ENCODE measurements at places on chromosomes 6 and 20.

- DNase-seq: no peak
Observed at GRCh38 chr6:16677458-16677857, 83.8 kb downstream of the ATXN1 start.

DNA sequence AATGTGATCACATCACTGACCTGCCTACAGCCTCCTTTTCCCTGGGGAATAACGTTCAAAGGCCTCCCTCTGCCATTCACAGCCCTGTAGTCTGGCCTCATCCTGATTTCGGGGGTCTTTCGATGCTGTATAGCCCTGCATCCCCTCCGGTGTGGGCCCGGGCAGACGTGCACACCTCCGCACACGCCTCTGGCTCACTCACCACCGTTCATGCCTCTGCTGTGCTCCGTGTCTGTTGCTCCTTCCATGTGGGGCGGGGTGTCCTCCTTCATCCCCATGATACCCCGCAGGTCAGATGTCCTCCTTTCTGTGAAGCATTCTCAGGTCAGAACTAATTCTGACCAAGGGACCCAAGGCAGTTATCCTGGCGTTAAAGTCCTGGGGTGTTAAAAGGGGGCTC, 13.8 kb upstream of the RBM38 start:
- DNase-seq: no peak

DNA sequence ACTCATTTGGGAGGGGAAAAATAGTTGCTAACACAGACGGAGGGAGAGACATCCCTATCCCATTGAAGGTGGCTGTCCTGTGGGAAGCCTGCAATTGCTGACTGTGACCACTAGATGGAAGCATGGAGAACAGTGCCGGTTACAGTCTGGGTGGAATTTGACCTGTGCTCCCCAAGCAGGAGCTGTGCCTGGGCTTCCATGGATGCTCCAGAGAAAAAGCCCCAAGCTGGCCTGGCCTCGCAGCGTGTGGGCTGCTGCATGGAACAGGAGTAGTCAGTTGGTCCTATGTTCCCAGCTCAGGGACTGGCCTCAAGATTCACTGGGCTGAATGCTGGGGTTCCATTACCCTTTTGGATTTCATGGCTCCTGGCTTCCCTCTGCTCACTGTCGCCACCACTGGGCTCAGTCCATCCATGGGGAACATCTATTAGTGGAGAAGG, 116.3 kb upstream of the CHD6 start:
- peak; percentile 43 for DNase-seq

- DNase-seq: peak; percentile 26
Observed at GRCh38 chr6:139839506-139840156, 465.2 kb upstream of the CITED2 start.

DNA sequence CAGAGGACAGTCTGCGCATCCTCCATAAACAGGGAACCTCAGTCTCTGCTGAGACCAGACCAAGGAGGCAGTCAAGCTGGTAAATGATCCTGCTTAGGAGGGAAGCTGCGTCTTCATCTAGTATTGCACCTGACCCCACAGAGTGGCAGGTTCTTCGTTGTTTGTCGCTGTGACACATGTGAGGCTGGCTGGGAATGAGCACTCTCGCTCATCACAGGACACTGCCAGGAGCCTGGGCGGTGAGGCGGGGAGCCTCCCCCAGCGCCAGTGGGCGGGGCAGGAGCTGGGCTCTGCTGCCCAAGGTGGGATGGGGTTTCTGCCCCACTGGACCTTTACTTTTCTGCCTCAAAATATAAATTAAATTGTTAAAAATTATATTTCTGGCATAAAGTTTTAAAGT, 48.4 kb upstream of the SYNDIG1 start:
- DNase-seq: no peak

DNA sequence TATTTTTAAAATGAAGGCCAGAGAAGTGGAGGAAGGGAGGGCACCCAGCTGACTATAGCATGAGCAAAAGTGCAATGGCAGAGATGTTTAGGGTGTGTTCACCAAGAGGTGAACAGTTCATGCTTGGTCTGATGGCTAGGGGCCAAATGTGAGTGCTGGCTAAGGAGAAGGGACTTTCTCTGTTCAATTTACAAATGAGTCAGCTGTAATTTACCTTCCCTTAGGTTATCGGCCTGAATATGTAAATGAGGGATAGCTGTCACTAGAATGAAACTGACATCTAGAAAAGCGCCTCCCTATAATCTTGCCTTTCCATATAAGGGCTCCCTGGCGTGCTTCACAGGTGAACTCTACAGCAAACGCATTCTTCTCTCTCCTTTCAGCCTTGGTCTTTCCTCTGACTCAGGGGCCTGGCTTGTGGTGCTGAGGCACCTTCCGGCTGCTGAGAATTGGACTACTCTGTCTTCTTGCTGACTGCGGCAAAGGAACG, 114.7 kb upstream of the BACH2 start:
- no peak for DNase-seq

GRCh38 chr20:38143646-38144554, 21.2 kb downstream of the TGM2 start:
- DNase-seq: peak; percentile 74

- no peak for DNase-seq
Observed at GRCh38 chr20:438571-439469, 23.5 kb downstream of the TBC1D20 start.

DNA sequence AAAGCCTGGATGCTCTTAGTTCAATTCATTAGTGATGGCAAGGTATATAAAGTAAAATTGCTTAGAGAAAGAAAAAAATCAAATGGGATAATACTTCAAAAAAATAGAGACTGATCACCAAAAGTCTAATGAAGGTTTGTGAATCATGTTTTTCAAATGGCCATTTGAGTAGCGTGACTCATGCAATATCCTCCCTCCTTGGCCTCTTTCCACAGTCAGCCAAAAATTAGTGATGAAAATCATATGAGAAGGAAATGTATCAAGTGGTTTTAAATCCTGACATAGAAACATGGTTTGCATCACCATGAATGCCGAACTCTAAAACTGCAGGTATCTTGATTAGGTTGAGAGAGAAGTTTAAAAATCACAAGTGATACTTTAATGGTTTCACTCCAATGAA, 1.2 kb upstream of the COL19A1 start:
- DNase-seq: peak; percentile 27

- DNase-seq: no peak
Observed at GRCh38 chr20:29741894-29742698, 1515.4 kb upstream of the DEFB115 start.

GRCh38 chr6:133595111-133595761, 293.7 kb upstream of the TCF21 start:
- DNase-seq: no peak

- no peak for DNase-seq
Observed at GRCh38 chr6:17355404-17355774, 38.0 kb upstream of the CAP2 start.

DNA sequence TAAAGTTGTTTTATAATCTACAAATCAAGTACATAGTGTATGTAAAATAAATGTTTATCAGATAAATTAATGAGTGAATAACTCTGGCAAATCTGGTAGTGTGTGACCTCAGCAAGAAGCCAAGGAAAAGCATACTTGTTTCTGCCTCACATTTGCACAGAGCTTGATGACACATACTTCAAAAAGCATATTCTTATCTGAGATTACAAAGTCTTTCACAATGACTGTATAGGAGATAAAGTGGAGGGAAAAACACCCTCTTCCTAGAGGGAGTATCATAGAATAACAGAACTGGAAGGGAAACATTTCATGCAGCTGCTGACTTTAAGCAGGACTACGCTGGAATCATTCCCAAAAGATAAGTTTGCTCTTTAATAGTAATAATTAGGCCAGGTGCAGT, 28.1 kb upstream of the AKAP7 start:
- peak; percentile 78 for DNase-seq

DNA sequence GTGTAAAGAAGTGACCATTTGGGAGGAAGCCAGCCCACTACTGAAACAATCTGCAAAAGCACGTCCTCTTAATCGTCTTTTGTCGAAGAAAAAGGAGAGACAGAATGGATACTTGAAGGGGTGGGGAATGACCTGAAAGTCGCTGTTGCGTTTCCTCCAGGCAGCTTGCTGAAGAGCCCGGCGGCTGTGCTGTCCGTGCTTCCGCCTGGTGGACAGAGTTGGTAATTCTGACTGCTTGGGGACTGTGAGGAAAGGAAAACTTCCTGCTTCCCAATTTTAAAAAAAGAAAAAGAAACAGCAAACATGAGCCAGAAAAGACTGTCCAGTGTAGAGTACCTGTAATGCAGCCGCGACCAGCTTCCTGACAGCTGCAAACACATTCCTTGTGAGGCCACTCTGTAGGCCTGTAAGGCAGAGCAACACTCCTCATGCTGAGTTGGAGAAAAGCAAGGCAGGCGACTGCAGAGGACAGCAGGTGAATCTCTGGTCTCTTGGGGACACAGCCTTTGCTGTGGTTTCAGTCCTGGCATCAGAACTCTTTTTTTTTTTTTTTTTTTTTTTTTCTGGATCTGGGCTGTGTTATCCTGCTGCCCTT, 251.1 kb upstream of the TBX18 start:
- peak; percentile 78 for DNase-seq

Measured in brain microvascular endothelial cell (primary cell).